ENCODE measurements at places on chromosomes 11 and 22.

GRCh38 chr11:123184531-123184930 lies 10.5 kb downstream of the CLMP start:
- DNase-seq, result peak; percentile 30

DNA sequence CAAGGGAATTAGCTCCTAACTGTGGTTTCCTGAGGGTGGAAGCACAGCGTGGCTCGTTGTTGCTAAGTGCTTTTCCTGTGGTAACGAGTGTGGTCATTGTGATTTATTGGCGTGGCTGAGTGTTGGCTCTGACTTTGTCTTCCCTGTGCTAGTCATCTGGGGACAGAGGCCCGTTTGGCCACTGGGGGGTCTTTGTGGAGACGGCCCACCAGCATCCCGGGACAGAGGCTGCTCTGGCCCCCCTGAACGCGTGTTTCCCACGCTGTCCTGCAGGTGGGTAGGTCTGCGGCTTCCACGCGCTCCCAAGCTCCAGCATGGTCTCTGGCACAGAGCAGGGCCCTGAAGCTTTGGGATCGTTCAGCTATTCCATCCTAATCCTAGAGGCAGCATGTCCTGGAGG lies 1040.0 kb downstream of the TBC1D22A start:
- no peak for DNase-seq

GRCh38 chr22:30876915-30877553 lies 91.5 kb downstream of the MORC2 start:
- DNase-seq, result no peak

GRCh38 chr11:19093976-19094375 lies 23.0 kb upstream of the ZDHHC13 start:
- DNase-seq, result peak; percentile 43

DNA sequence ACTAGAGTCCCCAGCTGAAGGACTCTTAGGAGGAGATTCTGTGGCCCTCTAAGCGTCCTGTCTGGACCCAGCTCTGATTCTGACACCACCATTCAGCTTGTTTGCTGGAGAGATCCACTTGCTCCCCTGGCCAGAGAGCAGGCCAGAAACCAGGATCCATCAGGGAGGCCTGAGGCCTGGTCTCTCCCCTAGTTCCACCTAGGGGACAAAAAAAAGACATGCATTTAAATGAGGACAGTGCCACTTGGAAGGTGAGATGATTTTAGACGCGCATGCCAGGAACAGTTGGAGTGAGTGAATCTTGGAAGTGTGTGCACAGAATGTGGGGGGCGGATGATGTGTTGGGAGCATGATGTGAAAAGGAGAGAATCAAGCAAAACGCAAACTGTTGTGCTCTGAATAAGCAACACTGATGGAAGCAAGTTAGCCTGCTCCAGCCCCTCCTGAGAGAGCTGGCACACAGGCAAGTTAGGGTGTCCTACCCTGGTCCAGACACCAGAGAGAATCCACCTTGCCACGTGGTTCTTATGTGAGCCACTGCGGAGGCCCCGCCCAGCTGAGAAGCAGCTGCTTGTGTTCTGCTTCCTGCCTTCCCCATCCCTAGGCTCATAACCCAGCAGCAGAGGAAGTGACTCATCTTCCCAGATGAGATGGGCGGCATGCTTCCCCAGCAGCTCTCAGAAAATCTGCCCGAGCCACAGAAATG lies 8.0 kb upstream of the SLCO2B1 start:
- peak; percentile 84 for DNase-seq

- no peak for DNase-seq
These were observed 567.9 kb upstream of the ARHGAP42 start for GRCh38 chr11:100119176-100119575.

DNA sequence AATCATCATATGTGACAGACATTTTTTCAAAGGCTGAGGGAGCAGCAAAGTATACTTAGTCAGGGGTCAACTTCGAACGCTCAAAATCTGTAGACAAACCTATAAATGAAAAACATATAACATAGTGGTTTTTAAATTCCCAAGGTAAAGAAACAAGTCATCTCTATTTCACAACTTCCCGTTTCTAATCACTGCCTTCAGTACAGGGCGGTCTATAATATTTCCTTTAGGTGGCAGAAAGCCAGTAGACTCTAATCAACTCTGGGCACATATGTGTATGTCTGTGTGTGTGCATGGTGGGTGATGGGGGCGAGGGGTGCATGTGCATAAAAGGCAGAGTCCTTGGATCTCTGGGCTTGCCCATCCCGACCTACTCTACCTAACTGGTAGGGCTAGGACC lies 55.0 kb upstream of the ARFGAP3 start:
- DNase-seq, result no peak

GRCh38 chr11:111461460-111462235 lies 50.5 kb downstream of the BTG4 start:
- no peak for DNase-seq

All from RCC 7860 (cell line).